ENCODE measurements at places on chromosomes 2 and 18.

DNA sequence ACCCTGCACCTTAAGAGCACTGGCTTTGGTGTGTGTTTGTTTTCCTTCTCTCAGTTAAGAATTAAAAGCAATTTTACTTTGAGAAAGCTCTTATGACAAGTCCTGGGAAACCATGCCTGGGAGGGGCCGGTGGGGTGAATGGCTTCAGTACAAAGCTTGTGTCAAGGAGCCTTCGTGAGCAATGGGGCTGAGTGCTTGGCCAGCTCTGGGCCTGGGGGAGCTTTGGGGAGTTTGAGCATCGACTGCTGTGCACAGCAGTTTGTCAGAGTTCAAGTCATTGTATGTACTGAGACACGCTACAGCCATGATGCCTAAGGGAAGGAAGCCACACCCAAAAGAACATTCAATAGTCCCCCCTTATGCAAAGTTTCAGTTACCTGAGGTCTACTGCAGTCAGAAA lies 75.8 kb downstream of the ARHGEF4 start:
- DNase-seq: no peak

DNA sequence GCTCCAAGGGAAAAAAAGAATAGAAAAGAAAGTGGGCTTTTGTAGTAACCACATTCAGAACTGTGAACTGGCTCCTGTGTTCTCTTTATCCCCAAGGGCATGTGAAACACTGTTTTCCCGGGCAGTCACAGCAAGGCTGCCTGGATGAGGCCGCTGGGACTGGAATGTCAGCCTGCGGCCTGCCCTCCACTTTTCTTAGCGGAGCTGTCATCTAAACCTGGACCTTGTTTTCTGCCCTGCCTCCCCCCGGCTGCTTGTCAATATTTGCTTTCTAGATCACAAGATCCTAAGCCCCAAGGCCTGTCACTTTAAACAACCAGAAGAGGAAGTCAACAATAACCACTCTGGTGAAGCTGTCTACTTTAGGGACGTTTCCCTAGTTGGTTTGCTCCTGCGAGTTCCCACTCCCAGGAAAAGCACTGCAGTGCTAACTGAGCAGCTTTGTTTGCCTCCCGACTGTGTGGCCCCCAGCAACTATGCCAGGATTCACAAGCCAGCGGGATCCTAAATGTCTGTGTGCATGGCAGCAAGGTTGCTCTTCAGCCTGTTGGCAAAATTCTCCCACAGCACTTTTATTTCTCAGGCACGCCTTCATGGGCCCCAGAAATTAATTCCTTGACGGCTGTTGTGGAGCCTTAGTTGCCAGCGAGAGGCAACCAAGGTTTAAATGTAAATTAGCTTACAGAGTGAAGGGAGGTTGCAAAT lies 30.6 kb downstream of the SOWAHC start:
- DNase-seq: no peak

DNA sequence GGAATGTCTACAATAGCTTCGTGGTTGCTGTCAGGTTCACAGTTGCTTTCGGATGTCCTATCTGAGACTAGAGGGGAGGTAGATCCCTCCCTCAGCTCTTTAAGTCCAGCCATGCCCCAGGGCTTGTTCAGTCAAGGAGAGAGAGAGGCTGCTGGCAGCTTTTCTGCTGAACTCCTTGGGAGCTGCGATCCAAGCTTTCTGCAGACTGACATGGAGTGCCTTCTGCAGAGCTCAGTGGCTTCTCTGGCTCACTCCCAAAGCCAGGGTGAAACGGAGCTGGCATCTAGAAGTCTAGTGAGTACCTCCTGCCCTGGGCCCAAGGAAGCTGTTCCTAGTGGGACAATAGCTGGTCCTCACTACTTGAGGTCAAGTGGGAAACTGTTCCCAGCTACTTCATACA lies 62.5 kb downstream of the TMEM17 start:
- DNase-seq: no peak

DNA sequence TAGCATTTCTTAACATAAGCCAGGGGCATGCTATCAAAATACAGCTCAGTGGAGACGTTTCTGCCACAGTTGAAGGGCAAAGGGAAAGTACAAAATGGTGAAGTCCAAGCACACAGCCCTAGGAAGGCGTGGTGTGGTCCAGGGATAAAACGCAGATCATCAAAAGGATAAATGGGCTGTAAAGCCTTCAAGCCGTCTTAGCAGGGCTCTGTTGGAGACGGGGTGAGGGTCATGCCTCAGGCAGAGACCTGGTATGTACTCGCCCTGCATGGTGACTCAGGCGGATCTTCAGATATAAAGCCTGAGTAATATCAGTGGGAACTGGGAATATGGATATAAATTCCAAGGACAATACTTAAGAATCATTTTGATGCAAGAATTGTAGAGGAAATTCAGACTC lies 61.2 kb downstream of the NGEF start:
- DNase-seq: no peak

- DNase-seq: no peak
These were observed 86.6 kb upstream of the FAM237A start for GRCh38 chr2:206555721-206556120.

Measured in stimulated activated CD8-positive, alpha-beta memory T cell treated with anti-CD3 and anti-CD28 coated beads, Interleukin-12 subunit alpha, Interleukin-12 subunit beta, amount 100 ng/mL, for 1 hour (primary cell).